ENCODE measurements at places on chromosomes 12 and 14.

GRCh38 chr14:22556021-22556989 is 32.7 kb downstream of the DAD1 start:
- peak; percentile 53 for DNase-seq

DNA sequence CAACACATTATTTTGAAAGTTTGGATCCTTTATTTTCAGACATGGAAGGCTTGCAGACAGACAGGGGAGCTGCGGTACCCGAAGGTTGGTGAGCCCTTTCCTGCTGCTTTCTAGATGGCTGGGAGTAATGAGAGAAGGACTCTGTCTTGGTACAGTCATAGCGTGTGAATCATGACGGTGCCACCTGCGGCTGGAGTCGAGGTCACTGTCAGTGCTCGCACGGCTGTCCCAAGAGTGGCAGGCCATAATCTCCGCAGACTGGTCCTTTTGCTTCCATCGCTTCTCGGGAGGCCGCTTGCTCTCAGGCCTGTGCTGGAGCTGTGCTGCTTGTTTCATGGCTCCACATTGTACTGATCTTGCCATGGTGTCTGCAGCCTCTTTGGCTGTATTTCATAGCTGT is 64.8 kb upstream of the RD3L start:
- no peak for DNase-seq

DNA sequence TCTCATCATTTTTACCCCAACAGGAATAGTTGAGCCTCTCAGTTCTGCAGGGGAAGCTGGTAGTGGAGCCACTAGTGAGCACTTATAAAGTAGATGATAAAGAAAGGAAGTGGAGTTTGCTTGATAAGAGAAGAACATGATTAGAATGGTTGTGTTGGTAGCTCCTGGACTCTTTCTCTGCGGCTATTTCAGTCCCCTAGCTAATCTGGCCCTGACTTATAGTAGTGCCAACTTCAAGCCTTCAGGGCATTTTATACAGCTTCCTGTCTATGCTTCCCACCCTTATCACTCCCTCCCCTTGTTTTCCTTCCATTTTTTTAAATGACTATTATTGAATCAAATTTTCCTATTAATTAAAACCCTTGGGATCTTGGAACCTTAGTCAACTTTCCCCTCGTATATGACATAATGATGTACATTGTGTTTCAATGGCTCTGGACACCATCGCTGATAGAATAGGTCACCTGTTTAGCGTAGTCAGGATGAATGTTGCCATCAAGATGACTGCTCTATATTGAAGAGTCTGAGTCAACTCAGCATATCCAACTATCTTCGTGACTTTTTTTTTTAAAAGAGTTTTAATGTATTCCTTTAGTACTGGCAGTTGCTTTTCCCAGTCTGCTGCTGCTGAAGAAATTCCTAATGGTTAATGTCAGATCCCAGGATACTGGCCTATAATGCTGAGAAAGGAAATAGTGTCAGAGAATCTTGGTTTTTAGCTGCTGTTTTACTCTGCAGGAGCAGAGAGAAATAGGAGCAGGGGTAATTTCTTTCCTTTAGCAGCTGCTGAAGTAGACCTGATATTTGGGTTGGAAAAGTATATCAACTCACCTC is 16.2 kb upstream of the PCNX1 start:
- no peak for DNase-seq

DNA sequence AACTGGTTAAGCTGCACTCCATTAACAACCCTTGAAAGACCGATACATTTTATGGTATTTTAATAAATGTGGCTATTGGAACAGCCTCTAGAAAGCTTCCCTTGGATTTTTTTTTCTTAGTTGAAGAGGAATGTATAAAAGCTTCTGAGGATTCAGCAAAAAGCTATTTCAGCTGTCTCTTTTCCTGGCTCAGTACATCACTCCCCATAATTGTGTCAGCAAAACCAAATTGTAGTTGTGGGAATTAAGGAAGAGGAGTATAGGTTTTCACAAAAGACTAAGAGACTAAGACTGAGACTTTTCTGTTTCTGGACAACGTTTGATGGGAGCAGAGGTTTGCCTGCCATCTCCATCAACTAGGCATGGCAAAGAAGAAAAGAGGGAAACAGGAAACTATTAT is 106.5 kb downstream of the C12orf50 start:
- no peak for DNase-seq

GRCh38 chr12:123934016-123934620 is 38.5 kb downstream of the CCDC92 start:
- no peak for DNase-seq

DNA sequence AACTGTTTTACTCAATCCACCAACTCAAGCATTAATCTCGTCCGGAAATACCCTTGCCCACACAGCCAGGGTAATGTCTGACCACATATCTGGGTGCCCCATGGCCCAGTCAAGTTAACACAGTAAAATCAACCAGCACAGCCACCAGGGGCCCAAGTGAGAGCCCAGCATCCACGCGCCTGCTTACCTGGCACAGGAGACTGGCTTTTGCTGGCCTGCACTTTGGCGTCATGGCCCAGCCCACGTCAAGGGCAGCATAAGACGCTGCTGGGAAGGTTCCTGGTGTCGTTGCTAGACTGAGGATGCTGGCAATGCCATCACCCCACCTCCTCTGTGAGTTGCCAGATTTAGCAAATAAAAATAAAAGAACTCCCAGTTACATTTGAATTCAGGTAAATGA is 53.6 kb upstream of the BCL11B start:
- no peak for DNase-seq

- no peak for DNase-seq
Observed at GRCh38 chr14:77273796-77274195, 2.8 kb upstream of the NGB start.

DNA sequence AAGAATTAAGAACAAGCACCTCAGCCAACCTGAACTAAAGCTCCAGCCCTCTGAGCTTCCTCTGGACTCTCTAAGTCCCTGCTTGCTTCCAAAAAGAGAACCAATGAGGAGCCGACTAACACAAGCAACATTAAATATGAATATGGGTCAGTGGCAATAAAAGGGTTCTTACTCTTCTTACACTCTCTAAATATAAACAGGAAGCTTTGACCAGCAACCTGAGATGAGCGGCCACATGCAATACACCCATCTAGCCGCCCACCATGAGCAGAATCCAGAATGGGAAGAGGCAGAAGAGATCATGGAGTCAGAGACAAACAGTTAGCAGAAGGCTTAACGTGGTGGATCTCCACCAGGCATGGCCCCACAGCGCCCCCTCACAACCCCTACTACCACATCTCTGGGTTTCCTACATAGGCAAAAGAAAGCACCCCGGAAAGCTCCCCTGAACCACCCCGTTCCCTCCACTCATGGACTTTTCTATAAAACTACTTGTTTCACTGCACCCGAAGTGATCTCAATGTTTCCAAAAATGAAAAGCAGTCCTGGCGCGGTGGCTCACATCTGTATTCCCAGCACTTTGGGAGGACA is 59.4 kb downstream of the TTC7B start:
- DNase-seq = peak; percentile 24

GRCh38 chr14:45073231-45073879 is 10.6 kb upstream of the PRPF39 start:
- no peak for DNase-seq

DNA sequence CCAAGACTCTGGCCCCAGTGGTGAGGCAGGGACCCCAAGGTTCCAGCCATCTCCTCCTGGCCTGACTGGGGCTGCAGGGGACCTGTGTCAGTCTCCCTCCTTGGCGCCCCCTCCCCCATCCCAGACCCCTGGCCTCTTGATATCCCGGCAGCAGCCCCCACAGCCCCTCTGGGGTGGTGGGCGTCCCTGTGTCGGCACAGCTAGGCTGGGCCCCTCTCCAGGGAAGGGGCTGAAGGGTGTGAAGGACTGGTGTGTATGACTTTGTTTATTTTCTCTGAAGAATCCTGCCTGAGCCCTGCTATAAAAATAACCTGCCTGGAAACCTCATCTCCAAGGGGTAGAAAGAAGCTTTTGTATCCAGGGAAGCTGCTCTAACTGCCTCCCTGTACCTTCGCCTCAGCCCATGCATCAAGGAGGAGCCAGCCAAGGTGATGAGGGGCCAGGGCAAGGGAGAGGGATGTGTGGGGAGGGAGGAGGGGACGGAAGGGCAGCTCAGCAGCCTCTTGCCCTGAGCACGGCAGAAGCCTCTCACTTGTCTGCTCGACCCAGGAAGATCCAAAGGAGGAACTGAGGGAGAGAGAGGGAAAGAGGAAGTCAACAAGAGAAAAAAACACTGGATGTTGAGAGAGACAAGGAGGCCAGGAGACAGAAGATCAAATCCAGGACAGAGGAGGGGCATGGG is 25.4 kb upstream of the COL2A1 start:
- no peak for DNase-seq

GRCh38 chr14:103066399-103066798 is 9.1 kb upstream of the CDC42BPB start:
- DNase-seq = no peak

DNA sequence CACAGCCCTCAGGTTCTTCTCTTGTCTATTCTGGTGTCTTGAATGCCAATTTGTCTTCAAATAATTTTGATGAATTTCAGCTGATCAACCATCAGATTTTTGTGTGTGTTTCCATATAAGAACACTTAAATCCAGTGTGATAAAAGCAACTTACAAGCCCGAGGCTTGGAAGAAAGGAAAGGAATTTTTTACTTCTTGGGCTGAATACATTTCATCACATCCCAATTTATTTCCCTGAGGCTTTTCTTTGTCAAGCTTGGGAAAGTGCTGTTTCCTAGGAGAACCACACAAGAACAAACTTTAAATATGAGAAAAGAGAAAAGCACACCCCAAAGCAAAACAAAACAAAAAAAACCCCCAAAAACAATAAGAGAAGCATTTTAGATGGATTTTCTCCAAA is 26.6 kb downstream of the GPRC5D start:
- no peak for DNase-seq

DNA sequence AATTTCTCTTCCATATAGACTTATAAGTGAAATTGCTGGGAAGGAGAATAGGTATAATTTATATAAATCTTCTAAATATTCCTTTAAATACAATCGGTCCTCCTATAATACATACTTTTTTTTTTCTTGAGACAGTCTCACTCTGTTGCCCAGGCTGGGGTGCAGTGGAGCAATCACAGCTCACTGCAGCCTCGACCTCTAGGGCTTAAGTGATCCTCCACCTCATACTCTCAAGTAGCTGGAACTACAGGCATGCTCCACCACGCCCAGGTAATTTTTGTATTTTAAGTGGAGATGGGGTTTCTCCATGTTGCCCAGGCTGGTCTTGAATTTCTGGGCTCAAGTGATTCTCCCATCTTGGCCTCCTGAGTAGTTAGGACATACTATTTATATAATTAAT is 29.7 kb upstream of the NPFF start:
- no peak for DNase-seq

- DNase-seq = no peak
Observed at GRCh38 chr14:100419856-100420255, 96.7 kb downstream of the SLC25A47 start.

GRCh38 chr12:20868277-20868676 is 57.8 kb downstream of the SLCO1B3 start:
- no peak for DNase-seq

DNA sequence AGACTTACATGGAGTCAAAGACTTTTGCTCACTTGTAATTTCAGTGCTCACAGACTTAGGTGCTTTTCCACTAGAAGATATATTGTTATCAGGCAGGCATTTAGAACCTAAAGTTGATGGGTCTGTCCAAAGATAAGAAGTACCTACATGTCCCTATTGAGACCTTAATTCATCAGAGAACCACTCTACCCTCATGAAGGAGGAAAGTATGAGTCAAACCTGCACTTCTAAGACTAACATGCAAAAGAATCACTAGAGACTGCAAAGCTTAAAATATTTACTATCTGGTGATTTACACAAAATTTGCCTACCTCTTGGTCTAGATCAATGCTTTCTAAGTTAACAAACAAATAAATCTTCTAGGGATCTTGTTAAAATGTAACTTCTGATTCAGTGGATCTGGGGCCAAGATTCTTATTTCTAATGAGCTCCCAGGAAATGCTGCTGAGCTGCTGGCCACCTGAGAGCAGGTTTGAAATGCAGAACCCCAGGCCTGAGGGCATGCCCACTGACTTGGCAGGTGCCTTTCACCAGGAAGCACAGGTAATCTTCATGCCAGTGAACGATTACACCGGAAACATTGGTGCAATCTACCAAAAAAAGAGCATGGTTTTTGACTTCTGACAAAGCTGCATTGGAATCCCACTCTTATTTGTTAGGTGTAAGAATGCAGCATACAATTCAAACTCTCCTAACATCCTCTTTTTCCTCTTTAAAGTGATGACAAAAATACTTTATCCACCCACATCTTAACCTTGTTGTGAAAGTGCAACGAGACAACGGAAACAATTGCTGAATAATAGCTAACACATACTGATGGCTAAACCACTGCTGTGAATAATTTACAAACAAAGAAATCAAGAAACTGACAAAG is 214.2 kb downstream of the ADAMTS20 start:
- DNase-seq = no peak

GRCh38 chr12:69247268-69248018 is 8.1 kb downstream of the CPSF6 start:
- peak; percentile 10 for DNase-seq

- DNase-seq = no peak
Observed at GRCh38 chr14:52241087-52241793, 26.3 kb upstream of the PTGDR start.

Measured in erythroblast (primary cell).